ENCODE measurements at places on chromosomes 13 and 19.

DNA sequence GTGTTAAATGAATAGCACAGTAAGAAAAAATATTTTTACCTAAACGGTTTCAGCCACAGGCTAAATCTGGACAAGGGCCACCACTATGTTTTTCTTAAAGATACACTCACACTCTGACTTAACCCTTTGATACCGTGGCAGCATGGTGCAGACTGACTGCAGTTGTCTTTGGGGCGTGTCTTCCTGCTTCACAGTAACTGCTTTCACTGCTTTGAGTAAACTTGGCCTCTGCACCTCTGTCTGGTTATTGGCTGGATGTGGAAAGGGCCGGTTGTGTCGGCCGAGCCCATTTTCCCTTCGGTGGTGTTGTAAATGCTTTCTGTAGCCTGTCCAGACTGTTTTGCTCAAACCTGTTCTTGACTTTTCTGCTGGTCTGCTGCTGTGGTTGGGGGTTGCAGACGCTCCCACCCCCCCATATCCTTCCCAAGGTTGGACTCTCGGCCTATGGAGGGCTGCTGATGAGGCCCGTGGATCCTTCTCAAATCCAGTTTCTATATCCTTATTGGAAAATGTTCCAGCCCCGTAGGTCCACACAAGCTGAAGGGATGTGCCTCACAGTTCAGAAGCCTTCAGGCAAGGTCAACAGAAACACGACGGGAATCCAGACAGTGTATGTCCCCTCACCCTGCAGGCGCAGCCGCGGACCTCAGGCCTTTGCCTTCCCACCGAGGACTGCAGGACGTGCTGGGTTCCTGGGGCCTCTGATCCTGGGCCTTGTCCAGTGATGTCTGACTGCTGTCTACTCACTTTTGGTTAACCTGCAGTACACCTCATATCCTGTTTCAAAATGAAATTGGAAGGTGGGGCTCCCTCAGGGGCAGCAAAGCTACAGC is 90.2 kb upstream of the RNF113B start:
- no peak for DNase-seq

- no peak for DNase-seq
These were observed 5.6 kb upstream of the NEK3 start for GRCh38 chr13:52164989-52165388.

DNA sequence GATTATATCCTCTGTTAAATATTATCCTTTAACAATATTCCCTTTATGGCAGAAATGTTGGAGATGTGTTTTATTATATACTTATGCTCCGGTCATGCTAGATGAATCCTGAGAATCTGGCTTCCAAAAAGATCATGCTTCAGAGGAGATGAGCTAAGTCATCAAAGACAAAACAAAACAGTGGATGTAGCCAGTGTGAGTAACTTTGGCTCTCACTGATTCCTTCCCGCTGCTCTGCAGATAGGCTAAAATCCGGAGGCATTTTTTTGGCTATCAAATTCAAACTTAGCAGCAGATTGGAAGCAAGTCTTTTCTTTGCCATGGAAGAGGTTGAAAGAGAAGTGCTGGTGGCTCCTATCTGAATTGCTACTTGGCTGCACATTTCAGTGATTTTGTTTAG is 295.9 kb downstream of the GPC6 start:
- no peak for DNase-seq

- DNase-seq: no peak
These were observed 987.9 kb downstream of the OLFM4 start for GRCh38 chr13:54016542-54016941.
